Occipital lobe (tissue), 3 donors: ENCODE measurements at places on chromosomes 2 and 18.

DNA sequence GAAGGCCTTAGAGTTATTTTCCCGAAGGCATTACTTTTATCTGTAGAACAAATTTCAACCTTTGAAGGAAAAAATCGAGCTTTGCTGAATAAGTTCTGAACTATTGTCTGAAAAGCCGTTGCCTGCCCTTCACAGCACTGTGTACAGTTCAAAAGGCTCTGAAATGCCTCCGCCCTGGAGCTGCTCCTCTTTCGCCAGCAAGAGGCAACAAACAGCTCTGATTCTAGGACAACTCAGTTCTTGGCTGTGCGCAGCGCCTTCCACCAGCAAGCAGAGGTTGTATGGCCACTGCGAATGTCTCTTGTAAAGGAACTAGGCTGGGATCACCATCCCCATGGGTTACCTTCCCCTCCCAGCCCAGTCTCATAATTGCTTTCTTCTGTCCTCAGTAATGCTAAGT is 308.5 kb downstream of the GBX2 start:
- no peak for DNase-seq

DNA sequence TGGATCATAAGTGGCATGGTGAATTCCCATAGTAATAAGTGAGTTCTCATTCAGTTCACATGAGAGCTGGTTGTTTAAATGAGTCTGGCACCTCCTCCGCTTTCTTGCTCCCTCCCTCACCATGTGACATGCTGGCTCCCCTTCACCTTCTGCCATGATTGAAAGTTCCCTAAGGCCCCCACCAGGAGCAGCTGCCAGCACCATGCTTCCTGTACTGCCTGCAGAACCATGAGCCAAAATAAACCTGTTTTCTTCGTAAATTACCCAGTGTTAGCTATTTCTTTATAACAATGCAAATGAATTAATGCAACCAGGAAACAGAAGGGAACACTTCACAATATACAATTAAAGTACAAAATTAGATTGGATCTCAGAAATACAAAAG is 257.0 kb downstream of the MREG start:
- DNase-seq: no peak

- DNase-seq: no peak
Measured at GRCh38 chr2:65483763-65484162, 51.4 kb upstream of the SPRED2 start.

- no peak for DNase-seq
Measured at GRCh38 chr2:177445200-177445599, 52.6 kb downstream of the AGPS start.

GRCh38 chr2:240125742-240126141 is 10.4 kb downstream of the COPS9 start:
- no peak for DNase-seq
